NCI-H1092 treated with DMSO at 0.1 percent for 48 hours (cell line): ENCODE measurements at places on chromosomes 13 and 19.

- no peak for DNase-seq
Measured at GRCh38 chr13:98541191-98541590, 35.7 kb downstream of the STK24 start.

DNA sequence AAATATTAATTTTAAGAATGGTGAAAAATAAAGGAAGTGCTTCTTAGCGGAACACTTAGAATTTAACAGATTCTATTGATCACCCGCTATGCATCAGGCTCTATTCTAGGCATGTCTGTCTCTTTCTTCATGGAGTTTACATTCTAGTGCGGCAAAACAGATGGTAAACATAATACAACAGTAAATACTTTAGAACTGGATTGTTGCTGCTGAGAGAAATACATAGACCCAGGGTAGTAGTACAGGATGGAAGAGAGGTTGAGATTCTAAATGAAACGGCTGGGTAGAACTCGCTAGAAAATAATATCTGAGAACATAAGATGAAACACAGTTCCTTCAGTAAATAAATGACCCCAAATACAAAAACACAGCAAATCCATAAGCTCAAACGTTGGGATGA, 498.7 kb downstream of the MYO16 start:
- DNase-seq, result no peak

GRCh38 chr13:90396266-90396665, 951.2 kb upstream of the MIR17HG start:
- DNase-seq, result no peak

- no peak for DNase-seq
Measured at GRCh38 chr13:52677823-52678222, 25.2 kb downstream of the SUGT1 start.

DNA sequence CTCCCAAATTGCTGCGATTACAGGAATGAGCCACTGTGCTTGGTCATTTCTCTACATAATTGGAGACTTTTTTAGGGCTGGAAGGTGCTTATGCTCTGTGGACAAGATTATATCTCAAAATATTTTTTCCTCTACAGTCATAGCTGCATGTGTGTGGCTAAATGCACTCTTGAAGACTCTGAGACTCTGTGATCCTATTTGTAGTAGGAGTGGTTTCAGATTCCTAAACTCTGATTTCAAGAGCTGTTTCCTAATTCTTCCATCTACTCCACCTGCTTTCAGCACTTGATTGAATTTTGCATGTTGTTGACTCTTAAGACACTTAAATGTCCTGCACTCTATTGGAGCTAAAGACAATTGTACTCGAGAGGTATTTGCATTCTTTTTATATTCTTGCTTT, 78.0 kb downstream of the KLF5 start:
- no peak for DNase-seq

GRCh38 chr13:82898586-82898985, 983.7 kb downstream of the SLITRK1 start:
- DNase-seq, result no peak

DNA sequence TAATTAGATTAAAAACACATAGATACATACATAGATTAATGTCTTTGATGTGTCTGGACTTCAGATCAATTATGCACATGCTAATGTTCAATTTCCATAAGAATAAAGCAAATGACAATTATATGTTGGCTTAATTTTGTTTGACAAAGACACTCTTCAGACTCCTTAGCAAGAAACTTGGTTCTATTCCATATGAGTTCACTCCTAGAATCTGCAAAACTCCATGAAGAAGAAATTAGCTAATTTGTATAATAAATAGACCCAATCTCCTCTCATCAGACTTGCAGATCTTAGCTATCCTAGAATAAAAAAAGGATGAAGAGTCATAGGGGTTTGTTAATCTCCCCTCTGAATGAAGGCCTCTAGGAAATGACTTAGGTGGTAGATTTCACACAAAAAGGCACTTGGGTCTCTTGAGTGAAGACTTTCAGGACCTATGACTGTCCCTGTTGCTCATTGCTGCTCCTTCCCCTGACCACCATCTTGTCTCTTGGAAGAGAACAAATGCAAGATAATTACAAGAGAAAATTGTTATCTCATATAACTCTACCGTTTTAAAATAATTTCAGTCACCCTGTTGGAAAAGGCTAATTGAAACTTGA, 302.2 kb downstream of the EFNB2 start:
- no peak for DNase-seq

DNA sequence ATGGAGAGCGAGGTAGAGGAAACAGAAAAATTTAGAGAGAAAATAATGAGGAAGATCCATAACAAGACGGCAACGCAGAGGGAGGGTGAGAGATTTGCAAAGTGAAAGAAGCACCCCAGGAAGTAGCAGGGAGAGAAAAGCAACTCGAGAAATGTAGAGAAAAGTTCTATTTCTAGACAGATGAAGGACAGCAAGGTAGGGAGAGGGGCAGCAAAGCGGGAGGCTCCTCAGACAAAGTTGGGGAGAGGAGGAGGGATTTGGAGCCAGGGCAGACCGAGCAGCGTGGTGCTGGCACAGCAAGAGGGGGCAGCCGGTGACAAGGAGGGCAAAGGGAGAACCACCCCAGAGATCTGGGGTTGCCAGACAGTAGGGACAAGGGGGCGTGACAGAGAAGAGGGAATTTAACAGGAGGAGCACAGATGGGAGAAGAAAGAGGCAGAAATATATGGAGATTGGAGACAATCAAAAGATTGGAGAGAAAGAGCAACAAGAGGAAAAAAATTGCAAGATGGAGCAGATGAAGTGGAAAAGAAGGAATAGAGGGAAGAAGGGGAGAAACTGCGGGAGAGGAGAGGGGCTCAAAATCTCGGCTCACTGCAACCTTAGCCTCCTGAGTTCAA, 989 bp downstream of the ZNF766 start:
- no peak for DNase-seq

- DNase-seq, result no peak
Measured at GRCh38 chr19:51076631-51077213, 6.0 kb downstream of the KLK14 start.

- no peak for DNase-seq
Measured at GRCh38 chr13:38419312-38419873, 69.7 kb downstream of the UFM1 start.

DNA sequence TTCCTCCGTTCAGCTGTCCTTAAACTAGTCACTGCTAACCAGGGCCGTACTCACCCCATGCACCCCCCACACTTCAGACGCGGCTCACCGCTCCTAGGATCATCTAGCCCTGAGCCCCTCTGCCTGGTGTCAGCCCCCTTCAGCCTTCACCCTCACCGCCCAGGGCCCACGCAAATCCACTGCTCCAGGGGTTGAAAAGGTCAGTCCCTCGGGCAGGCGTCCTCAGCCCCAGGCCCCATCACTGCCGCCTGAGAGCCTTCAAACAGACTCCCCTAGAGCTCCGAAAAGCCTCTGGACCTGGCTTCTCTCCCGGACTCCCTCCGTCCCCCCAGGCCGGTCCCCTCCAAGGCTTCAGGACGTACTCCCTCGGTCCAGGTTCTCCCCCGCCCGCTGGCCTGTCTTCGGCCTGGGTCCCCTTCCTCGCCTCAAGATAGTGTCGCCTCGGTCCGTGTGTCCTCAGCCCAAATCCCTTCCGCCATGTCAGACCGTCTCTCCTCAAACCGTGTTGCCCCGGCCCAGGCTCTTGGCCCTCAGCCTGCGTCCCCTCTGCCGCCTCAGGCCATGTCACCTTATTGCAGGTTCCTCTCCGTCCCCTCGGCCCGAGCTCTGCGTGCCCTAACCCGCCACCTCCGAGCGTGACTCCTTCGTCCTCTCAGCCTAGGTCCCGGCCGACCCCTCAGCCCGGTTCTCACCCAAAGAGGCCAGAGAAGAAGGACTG, 553 bp downstream of the NAPA start:
- DNase-seq, result no peak

DNA sequence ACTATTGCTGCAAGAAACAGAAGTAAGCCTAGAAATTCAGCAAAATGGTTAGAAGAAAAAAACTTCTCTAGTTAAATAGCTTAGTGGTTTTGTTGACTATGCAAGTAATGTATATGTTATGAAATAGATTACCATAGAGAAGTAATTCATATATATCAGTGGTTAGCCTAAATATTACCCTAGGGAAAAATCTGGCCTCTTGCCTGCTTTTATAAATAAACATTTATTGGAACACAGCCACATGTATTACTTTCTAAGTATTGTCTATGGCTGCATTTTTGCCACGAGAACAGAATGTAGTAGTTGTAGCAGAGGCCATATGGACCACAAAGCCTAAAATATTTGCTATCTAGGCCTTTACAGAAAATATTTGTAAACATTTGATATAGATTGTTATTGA, 1471.7 kb upstream of the PRR20A start:
- DNase-seq, result no peak

DNA sequence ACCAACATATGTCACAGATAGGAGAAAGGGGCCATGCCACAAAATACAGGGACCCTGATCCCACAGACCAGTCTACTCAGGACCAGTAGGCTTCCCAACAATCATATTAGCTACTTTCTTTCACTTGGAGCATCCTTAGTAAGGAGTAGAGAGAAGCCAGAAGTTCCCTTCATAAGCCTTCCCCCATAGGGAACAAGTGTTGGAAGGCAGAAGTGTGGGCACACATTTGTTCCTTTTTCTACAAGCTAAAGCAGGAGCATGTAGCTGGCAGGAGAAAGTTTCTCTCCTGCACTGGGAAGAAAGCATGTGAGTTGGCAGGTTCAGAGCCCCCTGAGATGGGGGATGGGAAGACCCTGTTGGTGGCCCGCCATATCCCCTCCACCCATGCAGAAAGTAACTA, 165.4 kb downstream of the KCTD12 start:
- DNase-seq, result no peak

GRCh38 chr13:100349594-100349993, 239.0 kb downstream of the GGACT start:
- DNase-seq, result peak; percentile 87

DNA sequence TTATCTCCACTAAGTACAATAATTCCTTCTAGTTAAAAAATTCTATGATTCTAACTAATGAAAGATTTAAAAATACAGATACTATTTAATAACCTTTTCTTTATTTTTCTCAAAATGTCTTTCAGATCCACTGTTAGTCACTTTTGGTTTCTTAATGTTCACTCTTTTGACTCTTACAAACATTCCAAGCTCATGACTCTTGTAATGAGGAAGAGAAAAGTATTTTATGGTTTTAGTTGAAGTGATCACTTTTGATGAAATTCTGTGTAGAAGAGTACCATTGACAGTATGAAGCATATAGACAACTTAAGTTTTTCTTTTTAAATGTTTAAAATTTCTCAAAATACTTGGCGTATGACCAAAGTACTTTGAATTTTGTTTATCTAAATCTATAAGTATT, 27.8 kb downstream of the COG3 start:
- no peak for DNase-seq

- no peak for DNase-seq
Measured at GRCh38 chr19:46860846-46861690, at the start of gene ARHGAP35. Gene ARHGAP35, plus strand, starts transcription at chr19:46860997. Its CDS starts 57,679 bp downstream, at chr19:46918676.

DNA sequence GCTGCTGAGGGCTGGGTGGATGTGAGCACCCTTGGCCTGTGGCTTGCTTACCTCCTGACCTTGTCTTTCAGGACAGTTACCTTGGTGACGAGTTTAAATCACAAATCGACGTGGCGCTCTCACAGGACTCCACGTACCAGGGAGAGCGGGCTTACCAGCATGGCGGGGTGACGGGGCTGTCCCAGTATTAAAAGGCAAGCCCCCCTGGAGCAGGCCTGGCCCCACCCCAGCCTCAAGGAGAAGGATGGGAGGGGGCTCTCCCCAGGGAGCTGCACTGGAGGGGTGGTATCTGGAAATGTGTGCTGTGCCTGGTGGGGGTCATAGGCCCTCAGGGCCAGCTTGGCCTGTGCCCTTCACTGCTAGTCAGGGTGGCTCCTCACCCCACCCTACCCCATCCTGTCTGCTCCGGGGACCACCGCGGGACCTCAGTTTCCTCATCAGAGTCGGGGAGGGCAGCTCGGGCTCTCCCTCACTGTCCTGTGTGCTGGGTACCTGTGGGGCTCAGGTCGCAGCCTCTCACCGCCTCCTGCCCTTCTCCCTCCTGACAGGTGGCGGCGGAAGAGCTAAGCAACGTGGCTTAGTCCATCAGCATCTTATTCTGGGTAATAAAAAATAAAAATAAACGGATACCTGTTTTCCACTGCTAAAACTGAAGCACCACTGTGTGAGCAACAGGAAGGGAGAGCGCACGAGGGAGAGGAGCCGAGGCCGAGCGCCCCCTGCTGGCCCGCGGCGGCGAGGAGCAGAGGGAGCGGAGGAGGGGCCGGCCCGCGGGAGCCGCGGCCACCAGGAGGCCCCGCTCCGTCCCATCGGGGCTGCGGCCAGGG, 29.8 kb downstream of the CERS1 start:
- peak; percentile 15 for DNase-seq

DNA sequence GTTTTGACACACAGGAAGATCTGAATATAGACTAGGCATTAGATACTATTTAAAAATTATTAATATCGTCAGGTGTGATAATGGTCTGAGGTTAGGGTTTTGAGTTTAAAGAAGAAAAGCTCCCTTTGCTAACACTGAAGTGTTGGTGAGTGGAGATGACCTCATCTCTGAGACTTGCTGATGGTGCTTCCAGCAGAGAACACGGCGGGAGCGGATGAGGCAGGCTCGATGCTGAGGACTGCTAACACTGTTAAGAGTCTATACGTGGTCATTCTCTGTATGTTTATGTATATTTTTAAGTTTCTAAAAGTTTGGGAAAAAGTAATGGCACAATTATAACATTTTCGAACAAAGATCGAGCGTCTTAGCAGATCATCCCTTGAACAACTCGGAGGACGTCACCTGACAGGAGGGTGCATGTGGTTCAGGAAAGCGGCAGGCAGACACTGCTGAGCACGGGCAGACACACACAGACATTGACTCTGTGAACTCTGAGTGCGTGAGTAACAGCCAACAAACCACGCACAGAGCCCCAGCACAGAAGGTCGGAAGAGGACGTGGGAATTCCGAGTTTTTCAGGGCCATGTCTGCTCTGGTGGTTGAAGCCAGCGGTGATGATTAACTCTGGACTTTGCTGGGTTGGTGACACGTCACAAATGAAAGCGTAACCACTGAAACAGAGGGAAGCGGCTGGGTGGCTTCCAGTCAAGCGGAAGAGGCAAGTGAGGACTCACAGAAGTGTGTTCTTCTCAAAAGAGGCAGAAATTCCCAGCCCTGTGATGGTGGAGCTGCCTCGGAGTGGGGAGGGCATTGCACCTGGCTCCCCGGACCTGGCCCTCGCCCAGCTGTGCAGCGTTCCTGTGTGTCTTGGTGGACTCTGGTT, 91.9 kb upstream of the TEX29 start:
- DNase-seq, result no peak

- no peak for DNase-seq
Measured at GRCh38 chr19:14619404-14619803, 36.5 kb downstream of the CLEC17A start.

DNA sequence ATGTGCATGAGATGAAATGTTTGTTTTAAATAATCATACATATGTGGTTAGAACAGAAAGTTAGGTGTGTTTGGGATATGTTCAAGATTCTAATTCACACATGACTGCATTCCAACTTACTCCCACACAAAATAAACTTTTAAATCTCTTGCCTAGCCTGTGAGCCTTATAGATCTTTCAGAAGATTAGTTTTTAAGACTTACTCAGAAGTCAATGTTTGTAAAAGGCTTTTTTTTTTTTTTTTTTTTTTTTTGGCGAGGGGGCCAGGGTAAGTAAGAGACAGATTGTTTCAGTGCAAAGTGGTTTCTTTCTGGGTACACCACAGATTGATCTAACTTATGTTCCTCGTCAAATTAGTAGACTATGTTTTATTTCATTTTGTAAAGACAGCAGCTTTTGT, 39.1 kb downstream of the GPR180 start:
- no peak for DNase-seq

- no peak for DNase-seq
Measured at GRCh38 chr19:49361438-49362047, 673 bp downstream of the TEAD2 start.
